Stimulated activated CD8-positive, alpha-beta memory T cell treated with anti-CD3 and anti-CD28 coated beads, Interleukin-7, amount 100 ng/mL, for 1 hour (primary cell): ENCODE measurements at places on chromosomes 2 and 18.

- no peak for DNase-seq
Observed at GRCh38 chr2:119649364-119649917, 29.6 kb upstream of the TMEM177 start.

DNA sequence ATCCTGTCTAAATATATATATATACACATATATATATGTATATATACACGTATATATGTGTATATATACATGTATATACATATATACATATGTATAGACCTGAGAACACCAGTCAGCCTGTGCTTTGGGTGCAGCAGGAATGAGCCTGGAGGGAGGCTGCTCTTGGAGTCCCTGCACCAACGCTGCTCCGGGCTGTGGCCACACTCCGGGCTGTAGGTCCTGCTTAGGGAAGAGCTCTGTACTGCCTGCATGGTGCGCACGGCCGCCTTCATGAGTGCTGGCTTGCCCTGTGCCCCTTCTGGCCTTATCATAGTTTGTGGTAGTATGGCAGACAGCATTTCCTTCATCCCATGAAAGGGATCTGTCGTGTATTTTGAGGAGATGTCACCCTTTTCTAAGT, 360.9 kb downstream of the TDRD15 start:
- no peak for DNase-seq

DNA sequence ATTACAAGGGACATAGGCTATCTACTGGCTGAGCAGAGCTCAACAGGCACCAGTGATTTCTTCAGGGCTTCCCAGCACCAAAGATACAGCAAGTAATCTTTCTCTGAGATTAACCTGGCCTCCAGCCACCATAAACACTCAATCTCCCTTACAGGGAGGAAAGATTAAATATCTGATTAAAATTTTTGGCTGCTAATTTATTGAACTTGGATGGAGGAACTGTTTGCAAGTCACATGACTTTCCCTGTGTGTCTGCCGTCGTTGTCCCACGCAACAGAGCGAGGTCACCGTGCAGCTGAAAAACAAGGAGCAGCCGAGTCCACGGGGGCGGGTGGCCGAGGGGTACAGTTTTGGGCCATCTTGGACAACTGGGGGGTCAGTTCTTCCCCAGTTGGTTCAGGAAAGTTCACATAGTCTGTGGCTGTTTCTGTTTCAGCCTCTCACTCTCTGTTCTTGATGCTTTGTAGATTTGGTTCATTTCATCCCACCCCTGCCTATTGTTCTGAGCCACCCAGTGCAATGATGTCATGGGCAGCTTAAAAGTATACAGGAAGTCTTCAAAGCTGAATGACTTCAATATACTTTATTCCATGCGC, 186.8 kb upstream of the CTAGE1 start:
- no peak for DNase-seq

- no peak for DNase-seq
Observed at GRCh38 chr18:78773303-78773755, 206.3 kb upstream of the SALL3 start.

GRCh38 chr18:59918320-59918755, 18.5 kb downstream of the PMAIP1 start:
- DNase-seq = no peak

GRCh38 chr2:227570615-227571014, 28.1 kb upstream of the SCYGR2 start:
- no peak for DNase-seq

- DNase-seq = no peak
Observed at GRCh38 chr2:68284896-68285295, 32.6 kb upstream of the PPP3R1 start.

DNA sequence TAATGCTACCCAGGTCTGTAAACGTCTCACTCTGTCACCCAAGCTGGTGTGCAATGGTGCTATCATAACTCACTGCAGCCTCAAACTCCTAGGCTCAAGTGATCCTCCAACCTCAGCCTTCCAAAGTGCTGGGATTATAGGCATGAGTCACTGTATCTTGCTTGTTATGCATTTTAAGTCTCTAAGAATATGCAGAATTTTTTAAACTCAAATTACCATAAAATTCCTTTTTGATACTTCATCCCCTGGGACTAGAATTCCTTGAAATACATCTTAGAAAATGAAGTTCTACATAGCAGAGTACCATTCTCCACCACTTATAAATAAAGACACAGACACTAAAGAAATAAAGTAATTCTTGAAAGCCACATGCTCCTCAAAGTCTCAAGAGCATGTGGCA, 30.2 kb upstream of the LRATD1 start:
- DNase-seq = no peak

DNA sequence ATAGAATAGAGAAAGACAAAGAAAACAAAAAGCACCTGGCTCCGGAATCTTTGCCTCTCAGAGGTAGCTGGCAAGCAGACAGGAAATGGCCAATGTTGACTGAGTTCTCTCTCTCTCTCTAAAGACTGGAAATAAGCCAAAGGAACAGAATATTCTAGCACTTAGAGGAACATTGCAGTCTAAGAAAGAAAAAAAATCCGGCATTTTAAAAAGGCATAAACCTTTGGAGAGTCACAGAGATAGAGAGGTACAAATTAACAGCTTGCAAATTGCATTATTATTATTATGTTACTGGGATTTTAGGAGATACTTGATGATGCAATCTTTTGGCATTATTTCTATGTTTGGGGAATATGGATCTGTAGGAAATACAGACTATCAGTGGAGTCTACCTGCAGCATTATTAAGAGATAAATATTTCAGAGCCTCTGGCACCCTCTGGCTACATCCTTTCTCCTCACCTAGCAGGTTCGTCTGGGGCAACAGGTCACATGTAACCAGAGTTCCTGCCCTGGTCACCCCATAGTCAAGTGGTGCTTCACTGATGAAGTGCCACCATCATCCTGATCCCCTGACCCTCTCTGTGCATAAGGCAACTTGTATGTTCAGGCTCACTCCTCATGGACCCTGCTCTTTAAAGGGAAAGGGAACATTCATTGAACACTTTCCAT, 318.9 kb upstream of the ACVR2A start:
- DNase-seq = no peak

DNA sequence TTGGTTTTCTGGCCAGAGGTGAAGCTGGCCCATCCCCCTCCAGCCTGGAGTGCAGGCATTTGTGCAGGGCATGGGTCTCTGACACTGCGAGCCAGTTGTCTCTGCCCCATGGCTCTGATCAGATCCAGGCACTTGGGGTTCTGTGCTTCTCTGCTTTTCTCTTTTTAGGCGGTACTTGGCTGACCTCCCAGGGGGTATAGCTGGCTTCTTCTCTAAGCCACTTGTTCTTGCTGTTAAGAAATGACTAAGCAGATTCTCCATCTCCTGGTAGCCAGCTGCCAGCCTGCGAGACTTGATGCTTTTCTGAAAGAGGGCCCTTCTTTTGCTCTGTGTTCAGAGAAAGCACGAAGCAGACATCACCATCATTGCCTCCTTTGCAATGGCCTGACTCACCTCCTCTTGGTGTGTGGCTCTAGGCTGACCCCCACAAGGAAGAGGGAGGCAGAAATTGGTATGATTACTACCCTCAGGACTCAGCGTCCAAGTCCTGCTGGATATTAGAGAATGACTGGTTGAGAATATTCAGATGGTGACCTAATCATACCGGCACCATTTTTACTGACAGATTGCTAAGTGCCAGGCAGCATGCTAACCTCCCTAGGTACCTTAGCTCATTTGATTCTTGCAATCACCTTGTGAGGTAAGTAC, 32.7 kb downstream of the TNP1 start:
- DNase-seq = no peak

- no peak for DNase-seq
Observed at GRCh38 chr2:226396541-226396940, 403.1 kb downstream of the IRS1 start.

GRCh38 chr2:224982910-224983711, 59.2 kb downstream of the DOCK10 start:
- peak; percentile 20 for DNase-seq

- no peak for DNase-seq
Observed at GRCh38 chr2:191905336-191905735, 58.4 kb upstream of the CAVIN2 start.

DNA sequence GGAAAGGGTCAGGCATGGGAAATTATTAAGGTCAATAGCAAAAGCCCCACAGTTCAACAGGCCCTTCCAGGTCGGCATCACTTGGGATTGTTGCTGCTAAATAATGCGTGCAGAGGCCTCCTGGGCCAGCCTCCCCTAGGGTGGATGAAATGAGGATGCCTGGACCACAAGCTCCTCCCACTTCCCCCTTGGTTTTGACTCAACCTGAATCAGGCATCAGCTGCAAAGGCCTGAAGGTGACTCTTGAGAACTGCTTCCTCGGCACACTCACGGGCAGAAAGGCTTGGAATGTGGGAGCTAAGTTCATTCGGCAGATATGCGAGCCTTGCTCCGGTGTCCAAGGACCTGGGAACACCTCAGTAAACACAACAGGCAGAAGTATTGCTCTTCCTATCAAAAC, 69.3 kb downstream of the MBP start:
- peak; percentile 47 for DNase-seq

GRCh38 chr18:56501896-56502295, 136.5 kb downstream of the TXNL1 start:
- no peak for DNase-seq

DNA sequence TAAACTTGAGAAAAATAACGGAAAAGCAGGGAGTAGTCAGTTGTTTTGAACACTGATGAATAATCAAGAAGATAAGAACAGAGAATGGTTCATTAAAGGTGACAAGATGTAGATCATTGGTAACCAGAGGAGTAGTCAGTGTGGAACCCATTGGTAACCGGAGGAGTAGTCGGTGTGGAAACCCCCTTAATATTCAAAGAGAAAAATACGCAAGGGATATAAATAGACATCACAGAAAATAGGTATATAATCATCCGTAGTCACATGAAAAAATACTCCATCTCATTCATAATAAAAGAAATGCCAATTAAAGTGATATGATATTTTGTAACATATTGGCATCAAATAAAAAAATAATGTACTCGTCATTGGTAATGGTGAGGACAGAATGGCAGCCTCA, 70.6 kb upstream of the EPAS1 start:
- DNase-seq = no peak

DNA sequence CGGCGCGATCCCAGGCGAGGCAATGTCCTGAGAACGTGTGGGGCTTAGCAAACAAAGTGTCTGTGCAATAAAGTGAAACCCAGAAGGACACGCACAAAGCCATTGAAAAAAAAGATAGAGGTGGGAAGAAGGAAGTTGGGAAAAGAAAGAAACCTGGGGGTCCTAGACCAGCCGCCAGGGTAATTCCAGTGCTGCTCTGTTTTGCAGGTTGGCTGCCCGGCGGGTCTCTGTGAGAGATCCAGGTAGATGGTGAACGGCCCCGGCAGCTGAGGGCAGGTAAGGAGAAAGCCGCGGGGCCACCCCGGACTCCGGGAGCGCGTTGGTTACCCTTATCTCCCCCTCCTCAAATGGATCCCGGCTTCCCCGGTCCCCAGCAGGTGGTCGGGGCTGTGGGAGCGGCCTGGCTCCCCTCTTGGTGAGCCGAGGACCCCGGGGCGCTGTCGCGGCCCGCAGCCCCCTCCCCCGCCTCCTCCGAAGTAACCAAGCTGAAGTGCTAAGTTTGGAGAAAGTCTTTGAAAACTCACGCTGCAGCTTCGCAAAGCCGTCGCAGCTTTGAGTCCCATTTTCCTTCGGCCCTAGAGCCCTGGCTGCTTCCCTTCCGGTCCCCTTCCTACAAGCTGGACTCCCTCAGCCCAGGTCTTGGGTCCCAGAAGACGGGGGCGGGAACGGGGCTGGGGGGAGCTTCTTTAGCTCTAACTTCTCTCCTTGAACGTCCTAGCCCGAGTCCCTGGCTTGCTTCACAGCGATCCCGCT, 588 bp downstream of the OTX1 start:
- no peak for DNase-seq

DNA sequence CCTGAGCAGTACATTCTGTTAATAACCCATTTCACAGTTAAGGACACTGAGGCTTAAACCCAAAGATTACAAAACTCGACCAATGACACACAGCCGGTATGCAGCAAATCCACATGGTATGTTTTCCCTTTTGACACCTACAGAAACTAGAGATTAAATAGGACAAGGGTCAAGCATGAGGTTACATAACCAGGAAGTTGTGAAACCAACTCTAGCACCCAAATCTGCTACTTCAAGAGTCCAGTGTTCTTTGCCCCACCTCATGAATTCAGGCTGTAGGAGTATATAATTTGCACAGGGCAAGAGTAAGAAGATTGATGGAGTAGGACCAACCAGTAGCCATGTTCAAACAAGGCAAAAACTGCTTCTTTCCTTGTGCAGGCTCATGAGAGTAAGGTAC, 249.8 kb downstream of the BCL11A start:
- no peak for DNase-seq

DNA sequence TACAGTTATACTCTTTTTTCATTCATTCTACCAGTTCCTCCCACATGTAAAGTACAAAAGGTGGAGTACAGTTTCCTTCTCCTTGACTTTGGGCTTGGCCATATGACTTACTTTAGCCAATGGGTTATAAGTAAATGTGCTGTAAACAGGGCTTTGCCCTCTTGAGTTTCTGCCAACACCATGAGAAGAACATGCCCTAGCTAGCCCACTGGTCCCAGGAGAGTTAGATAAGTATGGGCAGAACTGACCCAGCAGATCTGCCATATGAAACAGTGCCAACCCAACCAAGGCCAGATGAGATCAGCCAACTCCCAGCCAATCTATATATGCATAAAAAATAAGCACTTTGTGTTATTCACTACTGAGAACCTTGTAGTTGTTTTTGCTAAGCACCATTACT, 25.5 kb downstream of the ZC3H8 start:
- no peak for DNase-seq

DNA sequence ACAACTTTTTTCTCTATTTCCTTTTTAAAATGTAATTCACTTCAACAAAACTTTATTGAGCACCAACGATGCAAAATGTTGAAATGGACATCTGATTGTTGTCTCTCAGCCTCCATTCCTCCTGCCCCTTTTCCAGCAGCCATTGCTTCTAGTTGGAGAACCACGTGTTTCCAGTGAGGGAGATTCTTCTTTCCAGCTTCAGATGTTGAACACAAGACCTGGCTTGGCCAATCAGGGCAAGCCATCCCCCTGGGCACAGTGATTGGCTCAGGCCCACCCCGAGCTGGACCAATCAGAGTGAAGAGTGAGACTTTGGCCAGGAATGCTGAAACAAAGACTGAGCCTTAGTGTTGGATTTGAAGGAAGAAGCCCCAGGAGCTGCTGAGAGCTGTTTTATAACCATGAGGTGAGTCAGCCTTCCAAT, 59.0 kb downstream of the E2F6 start:
- no peak for DNase-seq
